Upper lobe of left lung (tissue), 6 donors: ENCODE measurements at places on chromosomes 2 and 18.
A peak's percentile ranks its signal among the peaks of the same experiment; 100 is the strongest.

GRCh38 chr2:172038604-172039003, 38.9 kb downstream of the METAP1D start:
- DNase-seq = no peak

DNA sequence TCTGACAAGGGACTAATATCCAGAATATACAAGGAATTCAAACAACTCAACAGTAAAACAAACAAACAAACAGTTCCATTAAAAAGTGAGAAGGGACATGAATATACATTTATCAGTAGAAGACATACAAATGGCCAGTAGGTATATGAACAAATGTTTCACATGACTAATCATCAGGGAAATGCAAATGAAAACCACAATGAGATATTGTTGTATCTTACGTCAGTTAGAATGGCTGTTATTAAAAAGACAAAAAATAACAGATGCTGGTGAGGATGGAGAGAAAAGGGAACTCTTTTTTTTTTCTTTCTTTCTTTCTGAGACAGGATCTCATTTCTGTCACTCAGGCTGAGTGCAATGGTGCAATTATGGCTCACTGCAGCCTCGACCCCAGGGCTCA, 175.5 kb downstream of the CAMKMT start:
- DNase-seq = no peak

DNA sequence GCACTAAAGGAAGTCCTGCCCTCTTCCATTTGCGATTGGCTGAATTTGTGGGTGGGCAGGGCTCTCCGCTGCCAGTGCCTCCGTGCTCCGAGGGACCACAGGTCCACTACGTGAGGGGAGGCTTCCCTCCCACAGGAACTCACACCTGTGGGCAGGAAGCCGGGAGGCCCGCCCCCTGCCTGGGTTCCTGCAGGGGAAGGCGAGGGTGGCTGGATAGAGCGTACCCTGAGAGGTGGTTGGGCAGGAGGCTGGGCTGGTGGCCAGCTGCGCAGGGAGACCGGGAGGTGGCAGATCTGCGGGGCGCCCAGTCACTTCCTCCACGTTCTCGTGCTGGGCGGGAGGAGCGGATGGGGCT, 47.0 kb upstream of the PTH2R start:
- DNase-seq = peak; percentile 62

- no peak for DNase-seq
These were observed 828.7 kb downstream of the SUCLG1 start for GRCh38 chr2:83630351-83630750.

- no peak for DNase-seq
These were observed 651 bp upstream of the DPYSL5 start for GRCh38 chr2:26847307-26847654.
